ENCODE measurements at places on chromosomes 6 and 20. TPM values are rescaled to one million over a fixed set of nuclear protein-coding genes. Genes with fewer than 3 reads are reported as not detected.

DNA sequence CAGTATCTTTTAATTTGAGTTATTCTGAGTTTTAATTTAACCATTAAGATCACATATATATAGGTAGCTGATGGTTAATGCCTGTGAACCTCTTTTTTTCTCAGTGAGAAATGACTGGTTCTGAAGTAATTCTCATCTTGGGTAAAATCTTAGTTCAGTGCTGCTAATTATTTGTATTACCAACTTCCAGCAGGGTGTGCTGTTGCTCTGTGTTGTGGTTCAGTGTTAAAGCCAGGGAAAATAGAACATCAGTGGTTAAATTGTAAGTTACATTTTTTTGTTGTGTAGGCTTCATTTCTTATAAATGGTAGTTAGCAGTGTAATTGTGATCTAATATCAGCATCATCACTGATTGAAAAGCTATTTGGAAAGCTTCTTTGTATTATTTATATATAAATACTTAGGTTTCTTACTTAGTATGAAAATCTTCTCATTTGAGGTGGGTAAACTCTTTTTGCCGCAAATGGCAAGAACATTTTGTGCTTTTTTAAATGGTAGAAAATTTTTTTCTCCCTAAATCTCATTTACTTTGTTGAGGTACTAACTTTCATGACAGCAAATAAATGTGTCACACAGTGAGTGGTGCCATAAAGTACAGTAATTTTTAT lies 43.7 kb downstream of the CDC5L start:
- DNase-seq: peak; percentile 73

DNA sequence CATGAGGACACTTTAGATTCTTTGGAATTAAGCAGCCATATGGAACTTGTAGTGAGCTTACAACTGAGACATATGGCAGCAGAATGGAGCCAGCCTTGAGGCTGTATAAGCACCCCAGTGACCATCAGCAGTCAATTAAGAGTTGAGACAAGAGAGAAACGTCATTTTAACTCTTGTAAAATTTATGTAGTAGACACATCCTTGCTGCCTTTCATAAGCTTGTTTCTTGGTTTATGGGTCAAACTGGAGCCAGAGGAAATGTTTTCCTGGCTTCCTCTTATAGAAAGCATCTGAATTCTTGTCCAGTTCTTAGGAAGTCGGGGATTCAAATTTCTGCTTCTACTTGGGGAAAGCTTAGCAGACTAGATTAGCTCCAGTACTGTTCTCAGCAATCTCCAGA lies 745.1 kb upstream of the MARCKS start:
- DNase-seq: peak; percentile 10

GRCh38 chr20:34708621-34709043 lies 4.5 kb downstream of the TP53INP2 start:
- DNase-seq: peak; percentile 66

F13A1 gene
- polyA plus RNA-seq: not detected

DNA sequence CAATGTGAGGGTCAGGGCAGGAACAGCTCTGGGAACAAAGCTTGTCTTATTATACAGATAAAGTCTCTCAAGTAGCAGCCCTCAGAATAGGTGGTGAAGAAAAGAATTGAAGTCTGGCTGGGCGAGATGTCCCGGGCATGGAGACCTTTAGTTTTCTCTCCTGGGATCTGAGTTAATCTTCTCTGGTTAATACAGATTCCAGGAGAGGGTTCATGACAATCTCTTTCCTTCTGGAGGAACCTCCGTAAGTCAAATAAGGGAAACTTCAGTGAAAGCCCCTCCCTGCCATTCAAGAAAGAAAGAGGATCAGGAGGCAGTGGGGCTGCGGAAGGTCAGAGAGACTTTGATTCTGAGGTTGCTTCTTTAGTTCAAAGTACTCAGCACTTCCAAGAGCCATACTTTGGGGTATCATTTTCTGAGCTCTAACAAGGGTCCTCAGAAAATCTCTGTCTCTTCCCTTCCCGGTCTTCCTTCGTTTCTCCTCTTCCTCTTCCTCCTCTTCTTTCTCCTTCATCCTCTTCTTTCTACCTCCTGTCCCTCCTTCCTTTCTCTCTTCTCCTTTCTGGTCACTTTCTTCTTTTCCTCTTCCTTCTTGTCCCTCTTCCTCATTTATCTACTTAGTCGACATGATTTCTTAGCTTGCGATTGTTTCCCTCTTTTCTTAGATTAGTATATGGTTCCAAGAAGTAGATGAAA lies 4.6 kb upstream of the ZNF184 start:
- DNase-seq: no peak

CDH4 gene
- 0.18 TPM for polyA plus RNA-seq

- DNase-seq: no peak
These were observed 185 bp upstream of the TNFRSF6B start for GRCh38 chr20:63696306-63696627.

DNA sequence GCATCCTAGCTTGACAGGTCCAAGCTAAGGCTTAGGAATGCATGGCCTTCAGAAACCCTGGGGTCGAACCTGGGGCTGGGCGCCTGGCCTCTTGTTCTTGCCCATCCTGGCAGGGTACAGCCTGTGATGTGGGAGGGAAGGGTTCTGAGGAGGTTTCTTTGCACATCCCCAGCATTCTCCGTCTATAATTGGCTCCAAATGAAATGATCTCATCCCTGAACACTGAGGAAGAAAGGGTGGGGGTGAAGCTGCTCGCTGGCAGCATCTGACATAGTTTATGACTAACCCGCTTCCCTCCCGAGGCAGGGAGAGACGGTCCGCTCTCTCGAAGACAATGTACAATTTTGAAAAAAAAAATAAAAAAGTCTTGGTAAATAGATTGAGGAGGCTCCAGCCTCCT lies 67.1 kb upstream of the ZNFX1 start:
- DNase-seq: peak; percentile 63

GRCh38 chr20:42524058-42524457 lies 665.6 kb downstream of the PTPRT start:
- DNase-seq: no peak

DNA sequence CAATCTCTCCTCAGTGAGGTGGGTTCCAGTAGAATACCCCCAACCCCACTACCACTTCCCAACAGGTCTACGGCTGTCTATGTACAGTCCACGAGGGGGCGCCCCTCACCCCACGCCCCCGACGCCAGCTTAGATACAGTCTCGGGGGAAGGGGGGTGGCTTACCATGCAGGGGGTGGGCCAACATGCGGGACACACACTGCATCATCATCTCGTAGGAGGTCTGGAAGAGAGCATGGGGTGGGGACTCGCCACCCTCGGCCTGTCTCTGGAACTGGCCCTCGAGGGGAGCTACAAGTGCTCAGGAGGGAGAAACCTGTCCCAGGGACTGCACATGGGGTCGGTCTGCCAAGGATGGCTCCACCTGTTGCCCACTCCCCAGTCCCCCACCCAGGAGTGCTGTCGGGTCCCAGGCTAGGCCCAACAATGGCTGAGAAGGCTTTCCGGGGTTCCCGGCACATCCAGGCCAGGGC lies 8.5 kb downstream of the MTCH1 start:
- DNase-seq: no peak

GRCh38 chr6:55518529-55519060 lies 60.4 kb downstream of the HMGCLL1 start:
- no peak for DNase-seq

All from endothelial cell of umbilical vein (primary cell).